Esophagus squamous epithelium (tissue), 5 donors: ENCODE measurements at places on chromosomes 4 and X.
A peak's percentile ranks its signal among the peaks of the same experiment; 100 is the strongest.

- DNase-seq = no peak
These were observed 26.3 kb downstream of the TACC3 start for GRCh38 chr4:1747603-1747967.

- no peak for DNase-seq
These were observed 107.9 kb upstream of the FAT1 start for GRCh38 chr4:186831574-186831973.

- no peak for DNase-seq
These were observed 30.4 kb upstream of the TEC start for GRCh38 chr4:48300004-48300403.

DNA sequence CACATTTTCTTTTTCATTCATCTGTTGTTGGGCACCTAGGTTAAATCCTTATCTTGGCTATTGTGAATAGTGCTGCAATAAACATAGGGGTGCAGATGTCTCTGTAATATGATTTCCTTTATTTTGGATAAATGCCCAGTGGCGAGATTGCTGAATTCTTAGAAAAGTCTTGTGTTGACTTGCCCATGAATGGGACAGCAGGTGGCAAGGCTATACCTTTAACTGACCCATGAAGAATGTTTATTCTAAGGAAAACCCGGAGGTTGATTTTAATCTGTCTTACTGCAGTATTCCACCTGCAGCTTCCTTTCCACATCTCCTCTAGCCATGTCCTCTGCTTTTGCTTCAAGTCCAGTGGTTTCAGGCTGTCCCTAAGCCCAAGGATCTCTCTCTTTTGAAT lies 220.6 kb downstream of the SNCA start:
- DNase-seq = no peak

DNA sequence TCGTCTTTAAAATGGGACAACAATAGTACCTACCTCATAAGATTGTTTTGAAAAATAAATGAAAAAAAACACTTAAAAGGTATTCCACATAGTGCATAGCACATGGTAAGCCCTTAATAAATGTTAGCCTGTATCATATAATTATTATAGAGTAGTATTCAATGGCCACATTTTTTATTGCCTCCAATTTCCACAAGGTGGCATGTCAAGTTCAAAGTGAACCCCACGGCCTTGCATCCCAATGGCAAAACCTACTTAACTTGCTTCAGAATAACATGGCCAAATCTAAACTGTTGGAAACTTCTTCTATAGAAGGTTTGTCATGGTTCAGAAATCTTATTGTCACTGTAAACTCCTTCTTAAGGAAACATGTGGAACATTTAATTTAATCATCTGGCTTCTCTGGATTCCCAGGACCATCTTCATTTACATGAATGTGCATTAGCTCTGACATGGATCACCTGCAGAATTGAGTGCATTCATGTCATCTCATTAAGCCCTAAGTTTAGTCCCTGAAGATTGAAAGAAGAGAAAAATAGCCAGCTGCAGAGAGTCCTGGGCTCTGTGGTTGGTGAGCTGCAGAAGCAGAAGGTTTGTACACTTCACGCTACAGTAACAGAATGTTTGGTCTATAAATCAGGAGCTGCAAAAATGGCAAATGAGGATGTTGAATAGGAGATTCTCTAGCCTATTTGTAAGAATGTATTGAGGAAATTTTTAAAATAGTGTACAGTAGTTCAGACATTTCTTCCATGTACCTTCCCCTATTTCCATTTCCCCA lies 61.0 kb downstream of the ANXA3 start:
- peak; percentile 0 for DNase-seq

DNA sequence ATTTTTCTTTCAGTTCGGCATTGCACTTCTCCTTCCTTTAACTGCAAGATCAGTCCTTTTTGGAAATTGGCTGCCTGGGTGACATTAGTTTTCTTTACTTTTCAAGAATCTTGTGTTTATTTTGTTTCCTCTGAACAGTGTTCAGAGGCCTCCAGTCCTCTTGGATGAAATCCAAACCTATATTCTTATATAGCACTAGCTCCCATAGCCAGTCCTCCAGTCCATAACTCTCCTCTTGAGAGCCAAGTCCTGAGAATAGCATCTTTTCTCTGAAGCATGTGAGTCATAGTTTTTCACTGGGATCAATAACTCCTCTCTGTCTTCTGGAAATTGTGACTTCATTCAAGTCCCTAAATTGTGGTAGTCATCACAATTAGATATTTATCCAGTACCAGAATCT lies 357.5 kb downstream of the RAPGEF2 start:
- no peak for DNase-seq

- DNase-seq = no peak
These were observed 34.6 kb downstream of the NBDY start for GRCh38 chrX:56763556-56764152.

- no peak for DNase-seq
These were observed 31.3 kb upstream of the ARHGEF38 start for GRCh38 chr4:105520819-105521790.

DNA sequence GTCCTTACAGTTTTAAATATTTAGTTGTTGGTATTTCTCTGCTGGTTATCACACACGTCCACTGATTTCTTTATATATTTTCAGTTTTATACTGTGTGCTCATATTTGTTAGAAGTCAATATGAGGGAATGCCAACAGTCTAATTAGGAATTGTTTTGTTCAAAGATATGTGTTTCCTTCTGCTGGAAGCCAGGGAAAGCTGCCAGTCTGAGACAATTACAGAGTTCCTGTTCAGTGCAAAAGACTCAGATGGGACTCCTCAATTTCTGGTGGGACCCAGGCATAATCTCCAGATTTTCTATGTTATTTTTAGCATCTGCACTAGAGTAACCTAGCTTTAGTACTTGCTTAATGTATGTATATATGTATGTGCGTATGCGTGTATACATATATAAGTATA lies 486.0 kb downstream of the GRID2 start:
- no peak for DNase-seq

- no peak for DNase-seq
These were observed 203.6 kb upstream of the MAMLD1 start for GRCh38 chrX:150159537-150159936.

DNA sequence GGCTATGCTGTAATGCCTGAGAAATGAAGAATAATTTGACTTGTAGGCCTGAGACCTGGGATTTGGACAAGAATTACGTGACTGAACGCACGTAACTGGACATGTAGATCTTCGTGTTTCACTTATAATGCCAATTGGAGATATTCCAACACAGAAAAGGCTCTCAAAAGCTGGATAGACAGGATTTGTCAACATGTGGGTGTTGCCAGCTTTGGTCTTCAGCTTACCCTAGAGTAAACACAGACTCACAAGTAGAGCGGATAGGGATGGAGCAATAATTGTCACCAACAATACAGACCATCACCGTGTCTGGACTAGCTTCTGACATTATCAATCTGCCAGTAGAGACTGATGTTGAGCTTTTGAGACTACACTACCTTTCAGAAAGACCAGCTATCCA lies 1511.0 kb upstream of the ADGRL3 start:
- DNase-seq = no peak

DNA sequence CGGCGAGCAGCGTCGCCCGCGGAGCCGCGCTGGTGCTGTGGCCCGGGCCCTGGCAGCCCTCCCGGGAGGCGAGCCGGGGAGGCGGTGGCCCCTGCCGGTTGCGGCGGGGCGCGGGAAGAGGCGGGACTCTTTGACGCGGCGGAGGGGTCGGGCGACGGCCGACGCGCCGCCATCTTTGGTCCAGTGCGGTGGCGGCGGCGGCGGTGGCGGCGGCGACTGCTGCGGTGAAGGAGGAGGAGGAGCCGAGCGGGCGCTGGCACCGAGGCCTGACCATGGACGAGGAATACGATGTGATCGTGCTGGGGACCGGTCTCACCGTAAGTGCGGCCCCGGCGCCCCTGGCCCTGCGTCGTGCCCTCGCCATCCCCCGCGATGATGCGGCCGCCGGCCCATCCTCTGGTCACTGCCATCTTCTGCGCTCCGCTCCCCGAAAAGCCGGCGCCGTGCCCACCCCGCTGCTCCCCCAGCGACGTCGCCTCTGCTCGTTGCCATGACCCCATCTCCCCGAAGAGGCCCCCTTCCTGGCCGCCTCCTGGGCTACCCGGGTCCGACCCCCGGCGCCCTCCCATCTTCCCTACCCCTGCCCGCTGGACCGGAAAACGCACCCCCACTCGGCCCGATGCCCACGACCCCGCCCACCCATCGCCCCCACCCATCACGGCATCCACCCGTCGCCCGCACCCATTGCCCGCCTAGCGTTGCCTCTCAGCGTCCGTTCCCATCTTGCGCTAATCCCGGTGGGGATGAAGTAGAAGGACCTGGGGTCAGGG lies at the start of gene GDI1:
TSS of gene GDI1 (plus strand) at position 172 of the 770 bp plus-strand sequence. CDS start at position 273, 101 bp downstream.
- no peak for DNase-seq

DNA sequence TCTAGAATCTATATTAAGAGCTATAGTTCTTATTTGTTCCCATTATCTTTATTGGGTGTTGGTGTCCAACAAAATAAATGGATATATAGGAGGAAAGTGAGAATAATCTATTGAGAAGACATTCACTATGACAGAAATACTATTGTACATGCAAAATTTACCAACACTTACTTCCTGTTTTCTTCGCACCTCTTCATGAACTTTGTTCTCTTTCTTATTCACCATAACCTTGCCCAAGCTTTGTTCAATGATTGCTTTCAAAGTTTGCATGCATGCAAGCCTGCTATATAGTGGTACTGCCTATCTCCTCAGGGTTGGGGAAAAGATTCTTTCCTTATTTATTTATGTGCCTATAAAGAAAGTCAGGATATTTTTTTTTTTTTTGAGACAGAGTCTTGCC lies 176.4 kb upstream of the JADE1 start:
- DNase-seq = no peak

DNA sequence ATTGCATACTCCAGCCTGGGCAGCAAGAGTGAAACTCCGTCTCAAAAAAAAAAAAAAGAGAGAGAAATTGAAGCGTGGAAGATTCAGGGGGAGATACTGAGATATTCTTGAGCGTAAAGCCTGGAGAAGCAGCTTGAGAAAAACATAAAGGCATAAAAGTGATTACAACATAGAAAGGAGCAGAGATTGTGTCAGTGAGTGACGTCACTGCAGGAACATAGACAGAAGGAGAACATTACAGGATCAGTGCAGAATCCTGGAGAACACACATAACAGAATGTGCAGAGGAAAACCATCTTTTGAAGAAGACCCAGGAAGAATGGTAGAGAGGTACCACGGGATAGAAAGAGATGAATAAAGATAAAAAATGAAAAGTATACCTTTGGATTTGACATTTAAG lies 147.0 kb downstream of the APBB2 start:
- no peak for DNase-seq

DNA sequence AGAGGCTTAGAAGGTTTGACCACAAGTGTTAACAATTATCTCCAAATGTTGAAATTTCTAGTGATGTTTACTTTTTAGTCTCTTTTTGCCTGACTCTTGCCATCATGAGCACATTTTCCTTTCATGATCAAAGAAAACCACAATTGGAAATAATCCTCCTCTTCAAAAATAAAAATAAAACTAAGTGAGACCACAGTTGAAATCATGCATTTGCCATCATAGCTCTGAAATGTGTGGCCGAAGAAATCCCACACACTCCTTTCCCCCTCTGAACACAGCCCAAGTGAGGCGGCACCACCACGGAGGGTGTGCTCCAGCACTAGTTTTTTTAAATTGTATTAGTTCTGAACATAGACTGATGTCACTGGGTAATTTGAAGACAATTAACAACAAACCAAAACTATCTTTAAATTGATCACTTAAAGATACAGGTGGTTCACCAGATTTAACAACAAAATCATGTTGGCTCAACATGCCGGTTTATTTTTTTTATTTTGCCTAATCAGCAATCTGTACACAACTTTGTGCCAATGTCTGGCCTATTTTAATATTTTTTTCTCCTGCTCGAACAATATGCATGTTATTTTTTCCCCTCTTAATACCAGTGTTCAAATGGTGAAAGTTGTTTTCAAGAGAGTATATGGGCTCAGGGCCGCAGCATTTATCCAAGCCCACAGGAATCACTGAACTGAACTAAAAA lies 17.6 kb downstream of the APBB2 start:
- DNase-seq = no peak

DNA sequence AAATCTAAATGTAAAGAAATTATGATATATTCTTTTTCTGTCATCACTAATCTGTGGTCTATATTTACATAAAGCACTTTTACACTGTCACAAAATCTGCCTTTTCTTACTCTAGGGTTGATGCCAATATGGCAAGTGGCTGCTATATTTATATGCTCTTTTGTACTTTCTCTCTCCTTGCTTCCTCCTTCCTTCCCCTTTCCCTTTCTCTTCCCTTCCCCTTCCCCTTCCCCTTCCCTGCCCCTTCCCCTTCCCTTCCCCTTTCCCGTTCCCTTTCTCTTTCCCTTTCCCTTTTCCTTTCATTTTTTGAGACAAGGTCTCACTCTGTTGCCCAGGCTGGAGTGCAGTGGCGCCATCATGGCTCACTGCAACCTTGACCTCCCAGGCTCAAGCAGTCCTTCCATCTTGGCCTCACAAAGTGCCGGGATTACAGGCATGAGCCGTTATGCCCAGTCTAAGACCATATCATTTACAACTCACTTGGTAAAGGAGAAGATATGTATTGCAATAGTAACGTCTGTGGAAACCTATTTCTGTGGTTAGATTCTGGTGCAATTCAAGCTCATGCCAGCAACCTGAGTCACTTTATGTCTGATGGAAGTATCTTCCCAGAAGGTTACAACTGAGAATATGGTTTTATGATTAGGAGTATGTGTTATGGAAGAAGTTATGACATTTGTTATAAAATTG lies 13.9 kb upstream of the PLAC8 start:
- DNase-seq = no peak

GRCh38 chrX:750812-751211 lies 120.2 kb downstream of the SHOX start:
- DNase-seq = no peak

GRCh38 chrX:119753639-119754257 lies 4.6 kb upstream of the SOWAHD start:
- no peak for DNase-seq

GRCh38 chrX:3788494-3789233 lies 75.2 kb upstream of the PRKX start:
- DNase-seq = no peak

DNA sequence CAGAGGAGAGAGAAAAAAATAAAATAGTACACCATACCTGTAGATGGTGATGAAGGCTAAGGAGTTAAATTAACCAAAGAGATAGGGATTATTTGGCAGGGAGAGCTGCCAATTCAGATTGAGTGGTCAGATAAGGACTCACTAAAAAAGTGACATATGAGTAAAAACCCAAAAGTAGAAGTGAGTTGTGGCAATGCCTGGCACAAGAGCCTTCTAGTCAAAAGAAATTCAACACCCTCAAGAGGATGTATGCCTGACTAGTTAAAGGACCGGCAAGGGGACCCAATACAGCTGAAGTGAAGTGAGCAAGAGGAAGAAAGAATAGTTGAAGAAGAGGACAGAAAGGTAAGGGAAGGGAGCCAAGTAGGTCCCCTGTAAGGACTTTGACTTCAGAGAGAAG lies 34.9 kb downstream of the ELF2 start:
- DNase-seq = no peak

- no peak for DNase-seq
These were observed 1.8 kb upstream of the GABRQ start for GRCh38 chrX:152635941-152636340.

GRCh38 chr4:99276417-99276816 lies 14.4 kb downstream of the ADH1A start:
- DNase-seq = no peak
